HCT116 (cell line): ENCODE measurements at places on chromosomes 5 and 9. TPM values are rescaled to one million over a fixed set of nuclear protein-coding genes. Genes with fewer than 3 reads are reported as not detected.

DNA sequence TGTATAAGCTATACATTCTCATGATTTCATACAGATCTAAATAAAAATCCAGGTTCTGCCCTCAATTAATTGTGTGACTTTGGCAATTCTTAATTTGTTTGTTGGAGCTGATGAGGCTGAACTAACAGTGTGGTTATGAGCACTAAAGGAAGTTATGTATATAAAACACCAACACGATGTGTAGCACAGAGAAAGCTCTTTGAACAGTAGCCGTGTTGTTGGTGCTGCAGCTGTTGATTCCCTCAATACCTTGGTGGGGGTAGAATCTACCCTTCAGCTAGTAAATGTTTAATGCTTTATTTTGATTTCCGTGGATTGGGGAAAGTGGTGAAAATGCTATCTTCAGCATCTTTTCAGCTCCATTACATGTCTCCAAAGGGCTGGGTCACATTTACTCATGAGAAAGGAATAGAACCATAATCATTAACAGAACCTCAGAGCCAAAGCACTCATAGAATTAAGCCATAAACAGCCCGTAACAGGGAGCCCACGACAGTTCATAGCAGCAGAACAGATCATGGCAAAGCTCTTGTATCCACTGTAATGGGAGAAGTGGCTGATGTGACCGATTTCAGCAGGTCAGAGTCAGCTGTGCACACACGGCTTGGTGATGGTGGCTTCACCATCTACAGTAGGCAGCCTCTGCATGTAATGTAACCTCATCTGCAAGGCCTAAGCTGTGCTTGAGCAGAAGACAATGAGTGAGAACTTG, 332.7 kb downstream of the DIRAS2 start:
- H3K27me3 ChIP-seq = peaks cover 3% of the 10 kb centered on the region; the same call in 1 of the 2 replicates
- H3K4me3 ChIP-seq = no peak overlapping the region
- no peak overlapping the region for H3K27ac ChIP-seq

DNA sequence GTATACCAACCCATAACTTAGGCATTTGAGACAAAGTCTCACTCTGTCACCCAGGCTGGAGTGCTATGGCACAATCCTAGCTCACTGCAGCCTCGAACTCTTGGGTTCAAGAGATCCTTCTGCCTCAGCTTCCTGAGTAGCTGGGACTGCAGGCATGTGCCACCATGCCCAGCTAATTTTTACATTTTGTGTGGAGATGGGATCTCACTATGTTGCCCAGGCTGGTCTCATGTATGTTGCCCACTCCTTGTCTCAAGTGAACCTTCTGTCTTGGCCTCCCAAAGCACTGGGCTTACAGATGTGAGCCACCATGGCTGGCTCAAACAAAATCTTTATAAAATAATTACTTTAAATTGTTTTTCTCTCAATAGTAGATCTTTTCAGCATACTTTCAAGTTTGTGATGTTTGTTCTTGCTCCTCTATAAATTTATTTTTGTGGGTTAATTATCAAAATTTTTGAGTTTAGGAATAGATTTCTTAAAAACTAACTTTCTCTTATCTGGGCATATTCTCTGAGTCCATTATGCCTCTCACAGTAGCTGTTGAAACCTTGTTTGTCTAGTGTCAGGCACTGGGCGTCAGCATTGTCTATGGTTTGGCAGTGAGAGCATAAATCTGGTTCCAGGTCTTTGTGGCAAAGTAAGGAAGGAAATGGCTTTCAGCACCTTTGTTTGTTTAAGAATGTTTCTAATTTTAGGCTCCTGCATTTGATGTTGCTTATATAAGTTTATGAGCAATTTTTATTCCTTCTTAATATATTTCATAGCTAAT, 38.7 kb downstream of the NLN start:
- no peaks in the 10 kb centered on the region for H3K27me3 ChIP-seq
- no peaks in the 10 kb centered on the region for H3K4me1 ChIP-seq
- no peaks in the 10 kb centered on the region for H3K36me3 ChIP-seq
- H3K27ac ChIP-seq = no peak overlapping the region
- no peak overlapping the region for H3K4me3 ChIP-seq

The SLCO6A1 gene
- 0.69 TPM for total RNA-seq

The G3BP1 gene
- 296 TPM for total RNA-seq
